Panc1 (cell line): ENCODE measurements at places on chromosomes 3 and 15.

- no peak for DNase-seq
Measured at GRCh38 chr15:70802629-70803028, 39.3 kb upstream of the UACA start.

- peak; percentile 89 for DNase-seq
Measured at GRCh38 chr3:87333393-87333892, 57.1 kb upstream of the POU1F1 start.

DNA sequence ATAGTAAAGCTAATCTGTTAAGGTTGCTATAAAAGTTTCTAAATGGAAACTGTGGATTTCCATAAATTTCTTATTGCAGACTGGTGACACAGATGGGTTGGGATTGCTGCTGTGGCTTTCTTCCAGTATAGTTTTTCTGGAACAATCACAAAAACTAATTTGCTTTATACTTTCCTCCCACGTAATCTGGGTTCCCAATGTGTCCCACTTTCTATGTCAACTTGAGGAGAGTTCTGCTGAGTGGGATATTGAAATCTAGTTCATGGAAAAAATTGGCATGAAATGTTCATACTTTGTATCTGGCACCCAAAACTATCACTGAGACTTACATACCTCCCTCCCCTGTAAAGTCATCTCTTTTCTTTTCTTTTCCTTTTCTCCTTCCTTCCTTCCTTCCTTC, 126.8 kb downstream of the TGFBR2 start:
- no peak for DNase-seq

DNA sequence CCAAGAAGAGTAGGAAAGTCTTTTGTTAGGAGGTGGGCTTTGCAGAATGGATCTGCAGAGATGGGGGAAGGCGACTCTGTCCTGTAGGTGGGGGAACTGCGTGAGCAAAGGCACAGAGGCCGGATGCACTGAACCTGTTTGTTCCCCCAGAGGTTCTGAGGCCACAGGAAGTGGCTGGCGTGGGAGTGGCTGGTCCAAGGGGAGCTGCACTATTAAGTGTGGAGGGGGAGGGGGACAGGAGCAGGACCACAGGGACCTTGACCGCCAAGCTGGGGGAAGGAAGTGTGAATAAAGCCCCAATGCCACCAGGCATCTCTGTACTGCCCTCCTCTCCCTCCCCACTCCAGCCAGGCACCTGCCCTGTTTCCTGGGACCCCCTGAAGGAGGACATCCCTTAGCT, 51.8 kb downstream of the CYP11A1 start:
- no peak for DNase-seq

GRCh38 chr3:41190509-41191284, 8.6 kb upstream of the CTNNB1 start:
- no peak for DNase-seq

- no peak for DNase-seq
Measured at GRCh38 chr3:25749031-25749581, 34.1 kb downstream of the NGLY1 start.

DNA sequence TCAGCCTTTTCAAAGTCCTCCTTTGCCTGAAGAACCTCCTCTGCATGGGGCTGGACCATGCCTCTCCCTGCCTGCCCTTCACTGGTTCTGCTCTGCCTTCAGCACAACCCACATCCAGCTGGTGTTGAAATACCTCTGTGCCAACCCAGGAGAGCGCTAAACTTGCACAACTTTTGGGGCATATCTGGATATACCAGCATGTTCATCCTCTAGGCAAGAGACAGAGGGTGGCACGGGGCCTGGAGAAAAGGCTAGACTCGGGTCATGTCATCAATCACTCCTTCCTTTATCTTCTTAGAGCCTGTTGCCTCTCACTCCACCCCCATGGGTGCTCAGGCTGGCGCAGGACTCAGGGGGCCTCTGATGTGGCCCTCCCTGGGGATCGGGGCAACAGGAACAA, 4.8 kb downstream of the SEMA4B start:
- no peak for DNase-seq

- no peak for DNase-seq
Measured at GRCh38 chr3:122694966-122695365, 14.3 kb downstream of the PARP14 start.

- DNase-seq: no peak
Measured at GRCh38 chr15:45185069-45185779, 2.5 kb downstream of the SHF start.

DNA sequence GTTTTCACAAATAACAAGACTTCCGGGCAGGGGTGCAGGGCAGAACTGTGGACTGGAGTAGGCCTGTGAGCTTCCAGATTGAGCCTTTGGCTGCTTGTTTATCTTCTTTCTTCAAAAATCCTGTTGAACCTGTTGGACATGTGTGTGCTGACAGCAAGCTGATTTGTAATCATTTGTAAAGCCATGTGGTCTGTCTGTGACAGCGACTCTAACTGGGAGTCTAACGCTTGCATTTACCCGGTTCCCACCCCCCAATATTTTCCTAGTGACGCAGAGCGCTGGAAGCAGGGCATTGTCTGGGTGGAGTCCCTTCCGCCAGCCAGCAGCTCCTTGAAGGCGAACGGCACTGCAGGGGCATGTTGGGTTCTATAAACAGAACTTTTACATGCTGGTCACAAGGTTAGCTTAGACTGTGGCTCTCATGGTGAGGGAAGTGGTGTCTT, 85.7 kb upstream of the MYZAP start:
- no peak for DNase-seq

DNA sequence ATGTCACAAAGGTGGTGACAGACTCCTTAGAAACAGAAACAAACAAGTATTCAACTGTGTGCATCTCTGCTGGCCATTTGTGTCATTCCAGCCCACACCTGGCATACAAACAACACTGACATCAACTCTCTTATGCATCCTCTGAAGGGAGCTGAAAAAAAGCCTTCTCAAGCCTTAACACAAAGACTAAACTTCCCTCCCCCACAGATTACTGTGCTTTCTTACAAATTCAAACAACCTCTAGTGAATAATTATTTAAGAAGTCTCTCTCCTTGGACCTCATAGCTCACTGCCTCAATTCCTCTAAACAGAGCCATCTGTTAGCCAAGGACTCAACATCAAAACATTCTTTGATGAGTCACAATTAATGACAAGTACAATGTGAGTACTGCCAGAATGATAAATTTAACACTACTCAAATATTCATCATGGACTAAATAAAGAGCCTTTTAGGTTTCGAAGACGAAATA, 132.1 kb downstream of the WDR76 start:
- no peak for DNase-seq

DNA sequence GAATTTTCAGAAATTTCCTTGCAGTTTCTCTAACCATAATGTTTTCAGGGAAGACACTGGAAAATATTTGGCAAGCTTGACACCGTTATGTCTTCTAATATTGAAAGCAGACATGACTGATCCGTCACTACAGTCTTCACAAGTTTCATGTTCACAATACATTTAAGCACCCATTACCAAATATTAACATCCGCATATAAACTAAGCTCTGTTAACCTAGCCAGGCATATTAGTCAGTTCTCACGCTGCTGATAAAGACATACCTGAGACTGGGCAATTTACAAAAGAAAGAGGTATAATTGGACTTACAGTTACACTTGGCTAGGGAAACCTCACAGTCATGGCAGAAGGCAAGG, 162.7 kb upstream of the LYSMD4 start:
- no peak for DNase-seq

DNA sequence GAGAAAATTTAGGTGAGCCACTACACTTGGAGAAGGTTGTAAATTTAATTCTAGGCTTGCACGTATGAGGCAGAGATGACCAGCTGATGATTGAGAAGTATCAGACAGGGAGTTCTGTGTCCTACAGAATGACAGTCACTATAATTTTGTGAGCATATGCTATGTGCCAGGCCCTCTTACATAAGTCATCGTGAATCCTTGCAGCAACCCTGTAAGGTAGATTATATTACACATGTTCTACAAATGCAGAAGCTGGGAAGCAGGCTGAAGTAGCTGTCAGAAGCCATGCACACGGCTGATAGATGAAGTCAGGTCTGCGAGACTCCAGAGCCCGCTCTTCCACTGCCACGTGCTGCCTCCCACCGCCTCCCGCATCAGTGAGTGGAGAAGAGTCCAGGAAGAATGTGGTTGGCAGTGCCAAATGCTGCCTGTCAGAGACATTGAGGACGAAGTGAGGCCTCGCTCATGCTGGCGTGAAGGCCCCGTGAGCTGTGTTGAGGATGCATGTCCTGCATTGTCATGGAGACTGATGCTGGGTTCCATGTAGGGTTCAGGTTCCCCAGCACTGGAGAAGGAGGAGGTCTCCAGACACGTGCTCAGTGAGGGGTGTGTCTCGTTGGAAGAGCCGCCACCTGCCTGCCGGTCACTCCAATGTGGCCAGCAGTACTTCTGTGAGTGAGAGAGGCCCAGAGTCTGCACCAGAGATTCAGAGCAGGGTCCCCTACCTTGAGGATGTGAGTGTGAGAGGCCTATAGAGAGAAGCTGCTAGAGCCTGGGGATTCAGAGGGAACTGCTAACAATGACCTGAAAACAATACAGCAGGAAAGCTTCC, 123.3 kb upstream of the PLXNA1 start:
- no peak for DNase-seq

- no peak for DNase-seq
Measured at GRCh38 chr15:63729115-63729884, 104.4 kb downstream of the HERC1 start.

DNA sequence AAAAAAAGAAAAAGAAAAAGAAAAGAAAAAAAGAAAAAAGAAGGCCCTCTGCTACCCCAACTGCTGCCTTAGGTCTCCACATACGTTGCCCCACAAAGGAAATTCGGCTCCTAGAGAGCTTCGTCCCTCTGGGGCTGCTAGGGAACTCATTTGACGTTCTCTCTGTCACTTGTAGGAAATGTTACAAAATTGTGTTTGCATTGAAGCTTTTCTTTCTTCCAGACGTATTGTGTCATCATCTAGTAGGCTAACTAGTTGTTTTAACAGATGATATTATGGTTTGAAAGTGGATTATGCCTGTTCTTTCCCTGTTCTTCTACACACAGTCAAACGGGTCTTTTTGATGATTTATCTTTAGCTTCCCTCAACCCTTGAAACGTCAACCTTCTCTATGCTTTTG, 125.3 kb downstream of the BDH1 start:
- DNase-seq: no peak

- no peak for DNase-seq
Measured at GRCh38 chr3:183513046-183513706, 42.3 kb downstream of the KLHL6 start.

GRCh38 chr3:60399292-60399691, 852.0 kb downstream of the FHIT start:
- DNase-seq: no peak

DNA sequence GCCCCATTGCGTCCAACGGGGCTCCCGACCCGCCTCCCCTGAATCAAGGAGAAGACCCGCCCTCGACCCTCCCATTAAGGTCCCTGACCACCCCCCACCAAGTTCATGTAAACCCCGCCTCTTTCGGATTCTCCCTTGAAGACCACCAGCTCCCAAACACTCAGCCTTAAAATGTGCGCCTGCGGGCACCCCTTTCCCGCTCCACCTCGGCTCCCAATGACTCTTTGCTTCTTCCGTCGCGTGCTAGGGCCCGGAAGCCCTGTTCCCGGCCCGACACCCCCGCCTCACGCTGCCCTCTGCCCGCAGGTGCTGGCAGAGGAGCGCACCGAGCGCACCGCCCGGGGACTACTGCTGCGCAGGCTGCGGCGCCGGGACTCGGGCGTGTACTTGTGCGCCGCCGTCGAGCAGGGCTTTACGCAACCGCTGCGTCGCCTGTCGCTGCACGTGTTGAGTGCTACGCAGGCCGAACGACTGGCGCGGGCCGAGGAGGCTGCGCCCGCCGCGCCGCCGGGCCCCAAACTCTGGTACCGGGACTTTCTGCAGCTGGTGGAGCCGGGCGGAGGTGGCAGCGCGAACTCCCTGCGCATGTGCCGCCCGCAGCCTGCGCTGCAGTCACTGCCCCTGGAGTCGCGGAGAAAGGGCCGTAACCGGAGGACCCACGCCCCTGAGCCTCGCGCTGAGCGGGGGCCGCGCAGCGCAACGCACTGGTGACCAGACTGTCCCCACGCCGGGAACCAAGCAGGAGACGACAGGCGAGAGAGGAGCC, 2.7 kb upstream of the LSMEM2 start:
- DNase-seq: no peak

- no peak for DNase-seq
Measured at GRCh38 chr15:90222547-90222946, 11.2 kb downstream of the CIB1 start.

- DNase-seq: no peak
Measured at GRCh38 chr3:52015438-52016228, 19.9 kb upstream of the RPL29 start.

- DNase-seq: no peak
Measured at GRCh38 chr15:29071232-29071881, 185.6 kb downstream of the APBA2 start.

DNA sequence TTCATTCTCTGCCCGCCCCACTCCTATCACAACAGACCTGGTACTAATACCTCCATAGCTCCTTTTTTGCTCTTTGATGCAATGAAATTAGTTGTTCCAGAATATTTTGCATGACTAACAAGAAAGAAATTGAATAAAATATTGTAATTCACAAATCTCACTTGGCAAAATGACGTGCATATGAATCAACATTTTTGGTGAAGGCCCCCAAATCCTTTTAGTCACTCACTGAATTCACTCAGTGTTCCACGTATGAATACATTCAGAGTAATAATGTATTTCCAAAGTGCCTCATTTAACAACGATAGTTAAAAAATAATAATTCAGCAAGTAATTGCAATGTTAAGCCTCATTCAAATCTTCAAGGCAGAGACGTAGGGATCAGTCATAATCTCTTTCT, 148.6 kb upstream of the STRIT1 start:
- no peak for DNase-seq

DNA sequence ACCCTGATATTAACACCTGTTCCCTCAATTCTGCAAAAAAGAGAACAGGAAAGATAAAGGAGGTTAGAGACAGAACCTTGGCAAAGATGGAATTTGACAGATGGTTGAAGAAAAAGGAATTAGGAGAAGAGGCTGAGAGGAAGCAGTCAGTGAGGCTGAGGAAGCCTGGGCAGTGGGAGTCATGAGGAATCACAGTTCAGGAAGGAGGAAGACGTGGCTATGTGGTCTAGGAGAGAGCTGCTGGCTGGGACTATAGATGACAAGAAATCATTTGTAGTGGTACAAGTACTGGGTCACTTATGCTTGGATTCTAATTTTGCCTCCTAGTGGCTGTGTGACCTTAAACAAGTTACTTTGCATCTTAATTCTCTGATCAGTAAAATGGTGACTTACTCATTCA, 49.0 kb downstream of the LARS2 start:
- DNase-seq: no peak

DNA sequence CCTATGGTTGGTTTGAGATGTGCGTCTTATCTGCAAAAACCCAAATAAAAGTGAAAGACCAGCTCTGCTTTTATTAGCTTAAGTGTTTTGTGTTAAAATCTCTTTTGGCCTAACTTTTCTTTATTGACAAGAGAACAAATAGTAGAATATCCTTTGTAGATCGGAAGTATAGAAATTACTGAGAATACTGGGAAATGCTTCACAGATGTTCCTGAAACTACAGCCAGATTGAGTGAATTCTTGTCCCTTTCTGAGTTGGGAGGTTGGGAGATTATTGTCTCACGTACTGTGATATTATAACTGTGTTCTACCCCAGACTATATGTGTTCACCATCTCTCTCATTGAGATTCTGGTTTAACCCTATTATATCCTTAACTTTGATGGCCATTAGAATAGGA, 21.7 kb downstream of the RAB8B start:
- DNase-seq: no peak
